ENCODE measurements at places on chromosomes 3 and 15. TPM values are rescaled to one million over a fixed set of nuclear protein-coding genes. Genes with fewer than 3 reads are reported as not detected.

The CLDN1 gene
- 35.6 TPM for total RNA-seq

The GOLGA8S gene
- 0.14 TPM for total RNA-seq

The SHC4 gene
- 2.7 TPM for total RNA-seq

The GAP43 gene
- 17.4 TPM for total RNA-seq

The ZNF662 gene
- total RNA-seq, result 0.53 TPM

The GATM gene
- 5.4 TPM for total RNA-seq

The IGSF11 gene
- total RNA-seq, result 0.22 TPM

The AHSG gene
- not detected for total RNA-seq

The ECE2 gene
- total RNA-seq, result not detected

The PP2D1 gene
- not detected for total RNA-seq

The LXN gene
- 18.1 TPM for total RNA-seq

The ARGFX gene
- not detected for total RNA-seq

The DUOX2 gene
- 0.70 TPM for total RNA-seq

The EIF1B gene
- total RNA-seq, result 59.3 TPM

The GOLGA6L7 gene
- total RNA-seq, result not detected

The EDEM1 gene
- 65.4 TPM for total RNA-seq

The ROPN1 gene
- total RNA-seq, result not detected

The ST3GAL6 gene
- total RNA-seq, result 4.8 TPM

The KY gene
- not detected for total RNA-seq

The CLK3 gene
- total RNA-seq, result 65.8 TPM

The CCDC174 gene
- 19.9 TPM for total RNA-seq

The MESP2 gene
- total RNA-seq, result not detected

The RYR3 gene
- total RNA-seq, result 1.5 TPM

The CHDH gene
- 0.22 TPM for total RNA-seq

The ADAMTS17 gene
- total RNA-seq, result 0.27 TPM

The SLC22A14 gene
- total RNA-seq, result 0.45 TPM

The TMCC1 gene
- total RNA-seq, result 37.9 TPM

The CKMT1A gene
- 1.2 TPM for total RNA-seq

The SUCLG2 gene
- total RNA-seq, result 20.8 TPM

The SPESP1 gene
- total RNA-seq, result not detected

The GOLGA6A gene
- 0.31 TPM for total RNA-seq

The CELF6 gene
- total RNA-seq, result not detected

The SCN5A gene
- 2.3 TPM for total RNA-seq

The CNTN4 gene
- not detected for total RNA-seq

The NEDD4 gene
- total RNA-seq, result 55.4 TPM

The C3orf49 gene
- total RNA-seq, result not detected

The SLC9C1 gene
- not detected for total RNA-seq

The DUOXA2 gene
- not detected for total RNA-seq

The DNASE1L3 gene
- not detected for total RNA-seq

The SNTN gene
- total RNA-seq, result not detected

The TMEM212 gene
- total RNA-seq, result not detected

The ATP8B4 gene
- 0.23 TPM for total RNA-seq

The APBA2 gene
- total RNA-seq, result 12.7 TPM

The PTPN9 gene
- 37.5 TPM for total RNA-seq

The NEK10 gene
- total RNA-seq, result 3.2 TPM

The ADAMTSL3 gene
- 3.0 TPM for total RNA-seq

The ESYT3 gene
- 2.6 TPM for total RNA-seq

The GRK7 gene
- total RNA-seq, result not detected

The RASL12 gene
- 0.36 TPM for total RNA-seq

The TMEM158 gene
- 14.1 TPM for total RNA-seq

The DIPK2A gene
- 19.1 TPM for total RNA-seq

The ROBO2 gene
- total RNA-seq, result 1.5 TPM

The PARP15 gene
- 0.22 TPM for total RNA-seq

The GPR176 gene
- 33.5 TPM for total RNA-seq

All from astrocyte (in vitro differentiated cells and primary cell).